ENCODE measurements at places on chromosomes 12 and 14.

DNA sequence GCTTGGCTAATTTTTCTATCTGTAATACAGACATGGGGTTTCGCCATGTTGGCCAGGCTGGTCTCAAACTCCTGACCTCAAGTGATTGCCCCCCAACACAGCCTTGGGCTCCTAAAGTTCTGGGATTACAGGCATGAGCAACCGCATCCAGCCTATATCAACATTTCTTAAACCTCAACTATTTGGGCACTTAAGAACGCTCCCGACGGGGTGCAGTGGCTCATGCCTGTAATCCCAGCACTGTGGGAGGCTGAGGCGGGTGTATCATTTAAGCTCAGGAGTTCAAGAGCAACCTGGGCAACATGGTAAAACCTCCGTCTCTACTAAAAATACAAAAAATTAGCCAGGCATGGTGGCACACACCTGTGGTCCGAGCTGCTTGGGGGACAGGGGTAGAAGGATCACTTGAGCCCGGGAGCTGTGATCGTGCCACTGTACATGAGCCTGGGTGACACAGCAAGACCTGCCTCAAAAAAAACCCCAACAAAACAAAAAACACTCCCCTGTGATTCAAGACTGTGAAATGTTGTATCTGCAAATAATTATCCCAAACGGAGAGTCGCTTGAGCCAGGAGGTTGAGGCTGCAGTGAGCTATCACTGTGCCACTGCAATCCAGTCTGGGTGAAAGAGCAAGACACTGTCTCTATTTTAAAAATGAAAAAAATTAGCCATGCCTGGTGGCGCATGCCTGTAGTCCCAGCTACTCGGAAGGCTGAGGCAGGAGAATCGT is 21.5 kb downstream of the PPTC7 start:
- no peak for DNase-seq

DNA sequence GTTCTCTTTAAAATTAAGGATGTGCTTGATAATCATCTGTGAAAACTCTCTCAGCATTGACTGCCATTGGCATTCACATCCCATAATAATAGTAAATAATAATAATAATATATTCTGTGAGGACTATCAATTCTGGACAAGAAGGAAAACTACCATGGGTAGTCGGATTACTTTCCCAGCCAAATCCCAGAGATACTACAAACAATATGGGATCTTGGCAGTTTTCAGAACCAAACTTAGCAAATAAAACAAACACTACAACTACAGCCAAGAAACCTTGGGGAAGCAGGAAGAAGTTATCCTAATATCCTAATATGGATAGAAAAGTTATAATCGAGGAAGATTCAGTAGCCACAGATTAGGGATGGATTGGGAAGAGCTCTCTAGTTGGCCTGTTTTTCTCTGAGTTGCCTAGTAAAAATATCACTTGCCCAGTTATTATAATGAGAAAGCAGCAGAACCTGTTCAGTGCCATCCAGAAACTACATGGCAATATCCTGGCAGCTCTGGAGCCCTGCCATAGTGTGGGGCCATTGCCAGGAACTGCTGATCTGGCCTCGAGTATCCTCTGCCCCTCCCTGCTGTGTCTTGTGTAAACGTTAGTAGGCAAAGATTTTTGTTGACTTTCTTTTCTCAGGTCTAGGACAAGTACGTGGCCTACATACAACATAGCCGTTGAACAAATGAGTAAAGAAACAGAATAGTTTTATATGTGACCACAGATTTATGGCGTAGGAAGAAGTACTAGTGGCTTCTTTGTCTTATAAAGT is 193.5 kb downstream of the SLC2A13 start:
- DNase-seq: no peak

DNA sequence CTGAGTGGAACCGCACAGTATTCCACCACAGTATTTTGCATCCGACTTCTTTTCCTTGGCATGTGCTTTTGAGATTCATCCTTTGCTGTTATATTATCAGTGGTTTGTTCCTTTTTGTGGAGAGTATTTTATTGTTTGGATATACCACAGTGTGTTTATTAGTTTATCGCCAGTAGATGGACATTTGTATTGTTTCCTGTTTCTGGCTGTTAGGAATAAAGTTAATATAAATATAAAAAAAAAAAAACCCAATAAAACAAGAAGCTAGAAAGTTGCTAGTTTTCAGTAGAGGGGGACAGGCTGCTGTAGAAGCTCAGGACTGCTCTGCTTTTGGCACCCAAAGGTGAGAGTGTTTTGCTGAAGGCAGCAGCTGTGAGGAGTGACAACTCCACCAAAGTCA is 62.0 kb upstream of the EEA1 start:
- DNase-seq: no peak

DNA sequence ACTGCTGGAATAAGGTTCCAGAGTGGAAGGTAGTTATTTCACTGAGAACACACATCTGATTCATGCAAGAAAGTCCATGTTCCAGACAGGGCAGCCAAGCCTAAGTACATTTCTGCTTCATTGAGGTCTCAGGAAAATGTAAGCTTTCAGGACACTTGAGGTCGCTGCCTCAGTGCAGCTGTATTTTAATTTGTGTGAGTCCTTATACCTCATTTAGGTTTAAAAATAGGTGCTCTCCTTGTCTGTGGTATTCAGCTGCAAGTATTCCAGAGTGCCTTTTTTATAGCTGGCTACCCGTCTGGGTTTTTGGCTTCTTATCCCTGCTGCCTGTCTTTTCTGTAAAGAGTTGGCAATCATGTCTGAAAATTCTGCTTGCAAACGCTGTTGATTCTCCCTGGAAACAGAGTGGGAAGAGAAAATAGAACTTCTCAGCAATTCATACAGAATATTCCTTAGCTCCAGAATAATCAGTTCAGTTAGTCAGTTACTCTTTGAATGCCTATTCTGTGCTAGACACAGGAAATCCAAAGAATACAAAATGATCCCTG is 45.3 kb upstream of the PLBD1 start:
- DNase-seq: no peak

DNA sequence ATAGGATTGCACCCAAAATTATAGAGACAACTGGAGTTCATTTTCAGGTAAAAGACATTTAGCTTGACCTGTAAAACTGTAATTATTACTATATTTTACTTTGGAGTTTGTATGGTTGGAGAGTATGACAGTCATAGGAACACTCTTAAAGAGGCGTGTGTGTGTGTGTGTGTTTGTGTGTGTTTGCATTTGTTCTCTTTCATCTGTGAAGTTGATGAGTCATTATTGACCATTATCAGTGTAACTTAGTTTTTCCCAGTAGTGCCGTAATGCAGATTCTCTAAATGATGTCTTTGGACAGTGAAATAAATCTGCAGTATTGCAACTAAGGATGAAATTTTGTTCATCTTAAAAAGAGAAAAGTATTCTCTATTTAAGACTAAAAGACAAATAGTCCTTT is 13.0 kb downstream of the WASHC4 start:
- DNase-seq: no peak

- no peak for DNase-seq
Measured at GRCh38 chr12:45580356-45580969, 149.0 kb upstream of the ARID2 start.

DNA sequence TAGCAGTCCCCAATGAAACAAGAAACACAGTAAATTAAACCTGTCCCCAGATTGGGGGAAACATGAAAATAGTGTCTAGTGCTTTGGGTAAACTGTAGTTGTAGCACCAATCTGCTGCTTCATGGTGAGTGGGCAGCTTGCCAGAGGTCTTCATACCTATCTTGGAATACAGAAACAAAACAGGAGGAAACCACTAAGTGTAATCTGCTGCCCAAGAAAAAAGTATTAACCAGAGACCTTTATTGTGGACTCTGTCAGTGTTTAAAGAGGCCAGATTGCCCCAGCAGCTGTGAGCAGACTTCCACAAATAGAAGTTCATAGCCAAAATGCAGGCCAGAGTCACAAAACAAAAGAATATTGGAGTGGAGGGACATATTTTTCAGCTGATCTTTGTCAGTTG is 2.3 kb downstream of the ISCU start:
- no peak for DNase-seq

DNA sequence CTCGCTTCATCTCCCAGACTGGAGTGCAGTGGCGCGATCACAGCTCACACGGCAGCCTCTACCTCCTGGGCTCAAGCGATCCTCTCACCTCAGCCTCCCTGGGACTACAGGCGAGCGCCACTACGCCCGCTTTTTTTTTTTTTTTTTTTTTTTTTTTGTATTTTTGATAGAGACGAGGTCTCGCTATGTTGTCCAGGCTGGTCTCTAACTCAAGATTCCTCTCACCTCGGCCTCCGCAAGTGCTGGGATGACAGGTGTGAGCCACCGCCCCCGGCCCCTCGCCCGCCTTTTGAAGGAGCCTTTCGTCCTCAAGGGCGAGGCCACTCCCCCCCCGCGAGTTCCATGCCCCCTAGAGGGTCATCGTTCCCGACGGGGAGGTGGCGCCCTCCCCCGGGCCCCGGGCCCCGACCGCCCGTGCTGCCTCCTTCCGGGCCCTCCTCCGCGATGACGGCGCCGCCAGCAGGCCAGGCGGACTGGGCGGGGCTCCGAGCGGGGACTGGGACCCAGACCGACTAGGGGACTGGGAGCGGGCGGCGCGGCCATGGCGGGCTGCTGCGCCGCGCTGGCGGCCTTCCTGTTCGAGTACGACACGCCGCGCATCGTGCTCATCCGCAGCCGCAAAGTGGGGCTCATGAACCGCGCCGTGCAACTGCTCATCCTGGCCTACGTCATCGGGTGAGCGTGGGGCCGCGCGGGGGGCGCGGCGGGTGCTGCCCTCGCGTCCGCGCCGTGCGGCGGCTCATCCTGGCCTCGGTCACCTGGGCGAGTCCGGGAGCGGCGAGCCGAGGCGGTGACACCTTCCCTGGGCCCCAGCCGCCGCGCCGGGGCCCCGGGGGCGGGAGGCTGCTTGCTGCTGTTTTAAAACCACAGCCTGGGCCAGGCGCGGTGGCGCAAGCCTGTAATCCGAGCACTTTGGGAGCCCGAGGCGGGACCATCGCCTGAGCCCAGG is at the start of gene P2RX4:
Gene P2RX4 (plus strand): TSS at position 506 of the 949 bp plus-strand sequence. CDS start 36 bp downstream, at position 542.
- DNase-seq: peak; percentile 92

DNA sequence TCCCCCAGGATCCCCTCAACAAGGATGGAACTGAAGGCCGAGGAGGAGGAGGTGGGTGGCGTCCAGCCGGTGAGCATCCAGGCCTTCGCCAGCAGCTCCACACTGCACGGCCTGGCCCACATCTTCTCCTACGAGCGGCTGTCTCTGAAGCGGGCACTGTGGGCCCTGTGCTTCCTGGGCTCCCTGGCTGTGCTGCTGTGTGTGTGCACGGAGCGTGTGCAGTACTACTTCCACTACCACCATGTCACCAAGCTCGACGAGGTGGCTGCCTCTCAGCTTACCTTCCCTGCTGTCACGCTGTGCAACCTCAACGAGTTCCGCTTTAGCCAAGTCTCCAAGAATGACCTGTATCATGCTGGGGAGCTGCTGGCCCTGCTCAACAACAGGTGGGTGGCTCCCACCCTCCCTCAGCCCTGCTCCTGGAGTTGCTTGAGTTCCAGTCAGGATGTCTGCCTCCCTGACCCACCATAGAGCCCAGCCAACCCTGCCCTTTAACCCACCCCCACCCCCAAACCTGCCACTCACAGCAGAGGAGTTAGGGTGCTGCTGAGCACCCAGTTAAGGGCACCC is 1.4 kb downstream of the ASIC1 start:
- no peak for DNase-seq

- DNase-seq: peak; percentile 43
Measured at GRCh38 chr12:110661337-110661972, 27.5 kb downstream of the HVCN1 start.

DNA sequence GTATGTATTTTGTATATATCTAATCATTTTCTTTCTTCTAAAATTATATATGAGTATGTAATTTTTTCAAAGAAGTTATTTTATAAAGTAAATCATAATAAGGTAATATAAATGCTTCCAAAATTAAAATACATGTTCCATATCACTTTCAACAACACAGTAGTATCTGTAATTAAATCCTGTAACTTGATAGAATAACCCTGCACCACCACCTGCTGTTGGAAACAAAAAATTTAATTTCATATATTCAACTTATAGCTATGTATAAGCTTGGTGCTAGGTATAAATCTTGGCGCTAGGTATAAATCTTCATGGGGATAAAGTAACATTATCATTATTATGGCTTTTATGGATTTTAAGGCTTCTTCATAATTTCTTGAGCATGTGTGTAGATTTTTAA is 149.7 kb upstream of the DCN start:
- no peak for DNase-seq

GRCh38 chr12:4505376-4505986 is 33.2 kb upstream of the RAD51AP1 start:
- DNase-seq: no peak

DNA sequence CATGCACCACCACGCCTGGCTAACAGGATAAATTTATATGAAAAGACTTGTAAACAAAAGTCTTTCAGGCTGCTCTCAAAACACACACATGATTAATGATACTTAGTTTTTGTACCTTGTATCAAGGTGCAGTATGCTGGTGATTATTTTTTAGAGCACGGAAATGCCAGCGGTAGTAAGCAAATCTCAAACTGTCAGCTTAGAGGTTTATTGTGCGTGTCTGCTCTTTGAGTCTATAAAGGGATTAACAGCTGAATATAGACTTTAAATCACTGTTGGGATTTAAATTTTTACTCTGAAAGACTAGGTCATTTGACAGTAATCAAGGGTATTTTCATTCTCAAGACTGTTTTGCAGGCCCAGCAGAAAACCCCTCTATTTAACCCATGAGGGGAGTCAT is 50.5 kb downstream of the PLEKHA5 start:
- DNase-seq: no peak

GRCh38 chr12:131674373-131674772 is 36.5 kb upstream of the SFSWAP start:
- no peak for DNase-seq

- no peak for DNase-seq
Measured at GRCh38 chr14:66511849-66512248, 3.9 kb downstream of the GPHN start.

Measured in stimulated activated CD4-positive, alpha-beta T cell treated with anti-CD3 and anti-CD28 coated beads, Interleukin-2, amount 100 ng/mL, for 24 hours (primary cell).